ENCODE measurements at places on chromosomes 5 and 9.
A peak's percentile ranks its signal among the peaks of the same experiment; 100 is the strongest.

DNA sequence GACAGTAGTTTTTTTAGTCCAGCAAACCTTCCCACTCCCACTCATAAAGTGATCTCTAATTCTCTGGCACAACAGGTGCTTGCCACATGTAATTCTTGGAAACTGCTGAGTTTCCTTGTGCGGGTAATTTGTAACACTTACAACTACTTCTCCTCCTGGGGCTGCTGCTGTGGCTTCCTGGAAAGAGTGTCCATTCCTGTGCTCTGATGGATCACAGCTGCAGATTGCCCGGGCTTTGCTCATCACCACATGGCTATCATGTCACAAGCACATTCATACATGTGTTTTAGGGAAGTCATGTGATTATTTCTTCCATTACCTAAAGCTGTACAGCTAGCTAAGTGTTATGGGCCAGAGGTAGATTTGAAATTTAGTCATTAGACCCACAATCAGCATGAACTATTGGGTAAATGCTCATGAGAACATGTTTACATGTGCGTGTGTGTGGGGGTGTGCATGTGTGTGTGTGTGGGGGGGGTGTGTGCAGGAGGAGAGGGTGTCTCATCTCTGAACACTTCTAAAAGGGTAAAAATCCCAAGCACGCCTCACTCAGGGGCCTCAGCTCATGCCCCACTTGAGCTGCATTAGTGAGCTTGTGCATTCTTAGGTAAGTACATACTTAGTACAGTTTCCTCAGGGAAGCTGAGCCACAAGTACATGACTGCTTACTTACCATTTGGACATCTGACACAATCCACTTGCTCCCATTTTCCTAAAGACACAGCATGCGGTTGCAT, 118.1 kb upstream of the CCDC112 start:
- peak; percentile 23 for DNase-seq

DNA sequence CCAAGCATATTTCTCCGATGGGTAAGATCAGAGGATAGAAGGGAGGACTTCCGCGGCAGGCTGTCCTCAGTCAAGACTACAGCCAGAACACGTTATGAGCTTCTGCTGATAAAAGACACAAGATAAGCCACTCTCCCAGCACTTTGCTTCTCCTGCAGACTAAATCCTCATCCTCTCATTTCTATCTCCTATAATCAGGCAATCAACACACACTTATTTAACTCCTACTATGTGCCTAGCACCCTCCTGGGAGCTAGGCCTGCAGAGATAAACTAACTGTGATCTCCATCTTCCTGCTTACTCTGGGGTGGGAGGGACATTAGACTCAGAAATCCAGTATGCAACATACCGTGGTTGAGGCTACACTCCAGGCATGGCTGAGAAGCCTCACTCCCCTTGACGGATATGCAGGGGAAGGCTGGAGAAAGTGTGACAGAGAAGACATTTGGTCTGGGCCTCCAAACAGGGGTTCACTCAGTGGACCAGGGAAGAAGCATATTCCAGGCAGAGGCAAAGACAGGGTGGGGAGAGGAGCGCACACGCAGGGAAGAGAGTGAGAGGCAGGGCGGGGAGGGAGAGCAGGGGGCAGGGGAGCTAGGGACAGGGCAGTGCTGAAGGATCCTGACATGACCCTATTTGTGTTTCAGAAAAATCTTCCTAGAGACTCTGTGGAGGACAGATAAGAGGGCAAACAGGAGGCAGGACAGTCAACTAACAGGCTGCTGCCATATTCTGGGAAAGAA, 274.1 kb downstream of the DENND1A start:
- DNase-seq, result no peak

DNA sequence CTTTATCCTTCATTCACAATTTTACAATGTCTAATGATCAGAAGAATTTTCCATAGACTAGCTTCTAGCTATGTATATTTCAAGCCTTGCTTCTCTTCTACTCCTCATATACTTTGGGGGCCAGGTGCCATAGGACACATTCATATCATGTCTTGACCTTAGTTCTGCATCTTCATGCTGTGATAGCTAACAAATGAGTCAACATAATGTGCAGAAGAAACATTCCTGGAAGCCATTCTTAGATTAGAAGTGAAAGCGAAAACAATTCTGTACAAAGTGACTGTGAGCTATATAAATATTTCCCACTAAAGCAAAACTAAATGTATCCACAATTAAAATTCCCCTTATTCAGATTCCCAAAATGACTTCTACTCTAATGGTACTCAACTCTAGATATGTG, 320.2 kb upstream of the NREP start:
- DNase-seq, result no peak

GRCh38 chr9:21160178-21160577, 6.3 kb downstream of the IFNA21 start:
- DNase-seq, result no peak

- no peak for DNase-seq
Measured at GRCh38 chr9:14501366-14501765, 187.4 kb upstream of the NFIB start.

GRCh38 chr9:110797611-110798010, 129.0 kb downstream of the MUSK start:
- DNase-seq, result no peak

DNA sequence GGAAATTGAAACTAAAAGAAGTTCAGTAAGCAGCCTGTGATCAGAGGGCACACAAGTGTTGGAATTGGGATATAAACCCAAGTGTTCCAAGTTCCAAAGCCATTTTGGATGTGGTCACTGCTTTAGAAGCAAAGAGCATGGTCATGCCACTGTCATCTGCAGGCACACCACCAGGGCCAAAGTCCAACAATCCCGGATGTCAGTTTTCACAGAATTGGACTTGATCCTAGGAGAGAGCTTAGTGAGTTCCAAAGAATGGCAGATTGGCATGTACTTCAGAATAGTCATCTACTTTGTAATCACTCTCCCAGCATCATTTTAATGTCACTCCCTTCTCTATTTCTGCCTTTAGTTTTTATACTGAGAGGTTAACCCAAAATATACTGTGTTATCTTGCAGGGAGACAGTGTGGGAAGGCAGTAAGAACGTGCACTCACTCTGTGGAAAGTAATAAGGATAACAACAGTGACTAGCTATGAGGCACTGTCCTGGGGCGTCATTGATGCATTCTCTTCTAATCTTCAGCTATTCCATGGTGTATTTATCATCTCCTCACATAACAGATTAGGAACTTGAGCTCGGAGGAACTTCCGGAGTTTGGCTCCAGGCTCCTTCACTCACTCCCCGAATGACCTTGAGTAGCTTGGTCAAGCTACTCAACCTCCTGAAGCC, 388.0 kb downstream of the ACTL7B start:
- no peak for DNase-seq

DNA sequence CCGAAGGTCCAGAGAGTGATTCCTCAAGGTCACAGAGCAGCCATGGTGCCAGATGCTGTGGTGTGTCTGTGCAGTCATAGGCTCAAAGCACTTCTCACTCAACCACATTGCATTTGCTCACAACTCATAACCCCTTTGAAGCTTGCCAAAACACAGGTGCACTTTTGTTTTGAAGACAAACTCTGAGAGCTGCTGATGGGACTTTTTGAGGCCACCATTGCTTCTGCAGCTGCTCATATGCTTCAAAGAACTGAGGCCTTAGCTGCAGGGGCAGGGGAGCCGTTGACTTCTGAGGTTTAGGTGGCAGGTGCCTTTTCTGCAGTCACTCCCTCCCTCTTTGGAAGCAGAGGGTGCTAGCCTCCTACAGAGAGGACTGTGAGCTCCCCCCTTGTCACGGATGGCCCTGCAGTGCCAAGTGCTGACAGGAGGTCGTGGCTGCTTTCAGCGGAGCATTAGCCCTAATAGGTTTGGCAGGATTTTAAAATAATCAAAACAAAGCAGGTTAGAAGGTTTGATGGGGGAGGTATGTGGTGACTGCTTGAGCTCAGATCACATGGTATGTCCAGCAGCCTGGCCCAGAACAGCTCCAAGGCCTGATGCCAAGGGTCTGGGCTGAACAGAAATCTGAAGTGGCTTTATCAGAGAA, 232.1 kb downstream of the MAN2A1 start:
- peak; percentile 83 for DNase-seq

DNA sequence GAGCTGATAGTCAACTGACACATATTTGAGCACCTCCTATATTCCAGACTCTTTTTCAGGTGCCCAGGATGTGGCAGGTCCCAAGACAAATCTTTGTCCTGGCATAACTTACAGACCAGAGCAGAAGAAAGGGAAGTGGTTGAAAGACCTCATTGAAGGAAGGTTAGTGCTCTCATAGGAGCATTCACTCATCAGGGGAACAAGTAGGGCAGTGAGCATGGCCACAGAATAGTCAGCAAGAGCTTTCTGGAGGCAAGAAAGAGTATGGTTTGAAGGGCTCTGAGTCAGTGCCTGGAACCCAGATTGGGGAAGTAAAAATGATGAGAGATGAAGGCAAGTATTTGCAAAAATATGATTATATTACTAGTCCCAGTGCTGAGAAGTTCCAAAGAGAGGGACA, 25.0 kb upstream of the ERMP1 start:
- DNase-seq, result no peak

GRCh38 chr5:147339313-147339712, 104.5 kb downstream of the STK32A start:
- DNase-seq, result no peak

DNA sequence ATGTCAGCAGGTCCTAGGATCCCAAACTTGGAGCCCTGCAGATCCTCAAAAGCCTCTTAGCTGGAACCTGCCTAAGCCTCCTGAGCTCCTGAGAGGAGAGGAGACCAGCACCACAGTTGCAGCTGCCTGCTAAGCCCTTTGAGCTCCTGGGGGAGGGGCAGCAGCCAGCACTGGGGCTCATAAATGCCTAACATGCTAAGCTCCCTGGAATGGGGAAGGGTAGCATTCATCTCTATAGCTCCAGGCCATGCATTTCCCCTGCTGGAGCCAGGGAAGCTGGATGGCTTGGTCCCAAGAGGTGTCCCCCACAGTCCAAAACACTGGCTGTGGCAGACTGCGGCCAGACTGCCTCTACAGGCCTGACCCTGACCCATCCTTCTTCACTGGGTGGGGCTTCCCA, 182.7 kb downstream of the KCNN2 start:
- no peak for DNase-seq

DNA sequence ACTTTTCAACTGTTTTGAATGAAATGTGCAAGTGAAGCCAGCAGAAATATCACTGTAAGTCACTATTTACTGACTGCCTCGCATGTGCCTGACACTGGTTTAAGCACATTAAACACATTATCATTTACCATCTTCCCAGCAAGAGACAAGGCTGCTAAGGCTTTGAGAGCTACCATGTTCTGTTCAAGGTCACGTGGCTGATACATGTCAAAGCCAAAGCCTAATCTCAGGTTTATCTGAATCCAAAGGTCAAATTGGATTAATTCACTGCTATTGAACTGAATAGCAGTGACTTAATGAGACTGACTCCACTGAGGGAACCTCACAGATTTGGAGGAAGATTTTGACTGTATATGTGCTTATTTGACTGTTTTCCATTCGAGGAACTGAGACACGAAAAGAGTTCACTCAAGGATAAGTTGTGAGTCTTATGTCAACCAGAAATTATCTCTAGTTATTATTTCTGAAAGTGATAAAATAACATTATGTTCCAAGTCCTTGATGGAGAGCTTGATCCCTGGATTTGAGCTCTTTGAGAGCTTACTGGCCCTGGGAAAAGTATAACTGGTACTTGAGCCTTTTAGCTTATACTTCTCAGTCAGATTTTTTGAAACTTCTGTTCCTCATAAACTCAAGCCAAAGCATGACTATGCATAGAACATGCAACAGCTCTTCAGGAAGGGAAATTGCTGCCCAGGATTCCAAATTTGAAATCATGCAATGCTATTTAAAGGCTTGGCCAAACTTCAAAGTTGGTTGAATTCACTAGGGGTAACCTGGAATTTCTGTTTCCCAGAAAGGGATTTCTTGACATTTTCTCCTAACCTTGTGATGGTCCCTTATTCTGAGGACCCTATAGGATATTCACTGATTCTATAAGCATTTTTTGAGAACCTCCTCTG, 23.4 kb upstream of the ARHGAP26 start:
- peak; percentile 71 for DNase-seq

DNA sequence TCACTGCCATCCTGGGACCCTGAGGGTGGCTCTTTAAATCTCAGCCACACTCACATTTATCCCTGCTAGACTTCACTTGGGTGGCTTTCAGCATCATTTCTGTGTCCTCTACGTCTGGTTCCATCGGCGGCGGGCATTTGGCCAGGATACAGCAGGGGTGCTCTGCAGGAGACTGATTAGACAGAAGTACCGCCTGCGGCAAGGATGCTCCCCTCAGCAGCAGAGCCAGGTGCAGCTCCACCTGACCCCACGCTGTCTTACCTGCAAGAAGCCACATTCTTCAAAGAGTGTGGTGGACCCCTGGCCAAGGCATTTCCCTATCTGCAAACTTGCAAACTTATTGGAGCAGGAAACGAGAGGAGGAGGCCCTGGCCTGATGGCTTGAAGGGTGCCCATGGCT, 309.8 kb upstream of the IRX4 start:
- DNase-seq, result no peak

Data from cardiac muscle cell (in vitro differentiated cells and primary cell).